Pancreas (tissue), 10 donors: ENCODE measurements at places on chromosomes 7 and 10.

- peak; percentile 85 for DNase-seq
Observed at GRCh38 chr10:17228091-17229015, at the start of gene VIM. Gene VIM (plus strand): TSS chr10:17228241. CDS start chr10:17229423, 1,182 bp downstream.

DNA sequence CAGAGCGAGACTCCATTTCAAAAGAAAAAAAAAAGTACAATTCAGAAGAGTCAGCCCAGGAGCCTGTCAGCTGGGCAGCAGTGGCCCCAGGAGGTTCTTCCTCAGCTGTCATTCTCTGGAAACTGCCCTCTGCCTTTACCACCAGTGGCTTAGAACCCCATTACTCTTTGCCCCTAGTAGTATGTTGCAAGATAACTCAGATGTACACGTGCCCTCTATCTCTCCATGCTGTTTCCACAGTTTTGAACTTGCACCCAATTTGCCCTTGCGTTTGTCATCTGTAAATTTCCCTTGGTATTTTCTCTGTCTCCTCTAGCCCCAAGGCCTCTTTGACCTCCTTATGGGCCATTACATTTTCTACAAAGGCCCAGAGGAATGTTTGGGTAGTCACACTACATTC lies 56.7 kb upstream of the PRKAR2B start:
- DNase-seq: no peak

- no peak for DNase-seq
Observed at GRCh38 chr10:534047-534566, 155.4 kb downstream of the DIP2C start.

DNA sequence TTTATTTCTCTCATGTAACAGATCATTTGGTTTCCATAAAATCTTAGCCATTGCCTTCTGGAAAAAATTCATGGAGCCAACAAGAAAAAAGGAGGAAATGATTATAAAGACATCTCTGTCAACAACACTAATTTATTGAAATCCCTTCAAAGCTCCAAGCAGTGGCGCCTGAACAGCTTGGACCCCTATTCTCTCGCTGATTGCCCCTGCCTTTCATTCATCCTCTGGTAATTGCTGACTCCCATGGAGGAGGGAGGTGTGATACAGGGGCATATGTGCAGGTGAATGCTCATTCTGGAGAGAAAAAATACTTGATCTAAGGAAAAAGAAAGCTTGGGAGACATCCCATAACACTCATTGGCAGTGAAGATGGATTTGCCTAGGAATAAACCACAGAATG lies 345.5 kb downstream of the FGFR2 start:
- no peak for DNase-seq

DNA sequence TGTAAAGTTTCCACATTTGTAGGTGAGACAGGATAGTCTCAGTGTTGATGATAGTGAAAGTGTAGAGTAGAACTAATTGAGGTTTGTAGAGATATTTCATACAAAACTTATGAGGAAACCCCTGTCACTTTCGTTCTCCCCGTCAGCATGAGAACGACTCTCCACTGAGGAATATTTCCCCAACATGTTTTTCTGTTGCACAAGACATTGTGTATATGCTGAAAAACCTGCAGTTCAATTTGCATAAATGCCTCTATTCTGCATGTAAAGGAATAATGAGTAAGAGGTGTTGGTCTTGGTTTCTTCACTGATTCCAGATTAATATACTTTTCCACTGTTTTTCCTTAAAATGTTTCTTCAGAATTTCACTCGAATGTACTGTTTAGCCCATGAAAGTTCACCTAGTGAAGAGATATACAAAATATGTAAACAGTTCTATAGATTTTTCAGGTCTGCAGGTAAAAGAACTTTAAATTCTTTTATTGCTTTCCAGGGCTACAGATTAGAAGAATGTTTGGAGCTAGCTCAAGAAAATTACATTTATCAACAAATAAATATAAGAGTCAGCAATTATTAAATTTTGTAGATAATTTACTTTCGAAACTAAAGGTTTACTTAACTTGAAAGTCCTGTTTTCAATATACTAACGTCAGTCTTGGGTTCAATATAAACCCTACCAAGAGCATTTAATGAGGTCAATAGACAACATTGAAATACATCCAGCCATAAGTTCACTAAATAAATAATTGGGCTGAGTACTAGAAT lies 37.2 kb downstream of the HEPACAM2 start:
- DNase-seq: no peak
